ENCODE measurements at places on chromosomes 5 and 9.

DNA sequence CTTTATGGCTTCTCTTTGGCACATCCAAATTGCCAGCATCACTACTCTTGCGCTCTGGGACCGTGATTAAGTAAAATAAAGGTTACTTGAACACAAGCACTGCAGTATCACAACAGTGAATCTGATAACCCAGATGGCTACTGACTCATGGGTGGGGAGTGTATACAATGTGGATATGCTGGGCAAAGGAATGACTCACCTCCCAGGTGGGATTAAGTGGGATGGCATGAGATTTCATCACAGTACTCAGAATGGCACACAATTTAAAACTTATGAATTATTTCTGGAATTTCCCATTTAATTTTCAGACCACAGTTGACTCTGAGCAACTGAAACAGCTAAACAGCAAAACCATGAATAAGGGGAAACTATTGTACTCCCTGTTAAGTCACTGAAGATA lies 4.3 kb downstream of the GFM2 start:
- DNase-seq, result no peak

- no peak for DNase-seq
These were observed 361.1 kb upstream of the TLE4 start for GRCh38 chr9:79210541-79211243.

DNA sequence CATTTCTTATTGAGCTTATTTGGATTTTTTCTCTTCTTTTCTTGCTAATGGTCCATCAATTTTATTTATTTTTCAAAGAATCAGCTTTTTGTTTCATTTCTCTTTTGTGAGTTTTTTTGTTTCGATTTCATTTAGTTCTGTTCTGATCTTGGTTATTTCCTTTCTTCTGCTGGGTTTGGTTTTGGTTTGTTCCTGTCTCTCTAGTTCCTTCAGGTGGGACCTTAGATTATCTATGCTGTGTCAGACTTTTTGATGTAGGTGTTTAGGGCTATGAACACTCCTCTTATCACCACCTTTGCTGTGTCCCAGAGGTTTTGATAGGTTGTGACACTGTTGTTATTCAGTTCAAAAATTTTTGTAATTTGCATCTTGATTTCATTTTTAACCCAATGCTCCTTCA lies 119.8 kb downstream of the GABRG2 start:
- DNase-seq, result no peak

DNA sequence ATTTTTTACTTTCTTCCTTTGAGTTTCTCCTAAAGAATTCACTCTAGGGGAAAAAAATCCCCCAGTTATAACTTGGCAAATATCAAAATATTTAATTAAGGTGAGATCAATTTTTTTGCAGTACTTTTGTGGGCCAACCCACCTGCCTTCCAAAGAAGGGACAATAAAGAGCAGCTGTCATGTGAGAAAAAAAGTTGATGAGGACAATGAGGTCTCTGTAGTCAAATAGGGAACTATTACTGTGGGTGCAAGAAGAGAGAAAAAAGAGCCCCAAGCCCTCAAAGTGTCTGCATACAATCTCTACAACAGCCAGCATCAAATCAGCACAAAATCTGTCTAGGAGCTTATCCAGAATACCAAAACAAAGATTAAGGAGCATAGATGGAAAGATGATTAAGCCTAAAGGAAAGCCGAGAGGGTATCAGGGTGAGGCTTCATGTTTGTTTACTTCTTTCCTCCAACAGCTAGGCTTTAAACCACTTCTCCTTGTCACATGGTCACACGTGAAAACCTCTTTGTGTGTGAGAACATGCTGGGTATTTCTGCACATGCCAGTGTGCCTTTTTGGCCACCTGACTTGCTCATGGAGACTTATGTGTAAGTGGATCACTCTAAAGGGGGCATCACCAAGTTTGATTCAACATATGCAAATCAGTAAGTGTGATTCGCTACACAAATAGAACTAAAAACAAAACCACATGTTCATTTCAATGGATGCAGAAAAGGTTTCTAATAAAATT lies 19.2 kb upstream of the FYB1 start:
- no peak for DNase-seq

DNA sequence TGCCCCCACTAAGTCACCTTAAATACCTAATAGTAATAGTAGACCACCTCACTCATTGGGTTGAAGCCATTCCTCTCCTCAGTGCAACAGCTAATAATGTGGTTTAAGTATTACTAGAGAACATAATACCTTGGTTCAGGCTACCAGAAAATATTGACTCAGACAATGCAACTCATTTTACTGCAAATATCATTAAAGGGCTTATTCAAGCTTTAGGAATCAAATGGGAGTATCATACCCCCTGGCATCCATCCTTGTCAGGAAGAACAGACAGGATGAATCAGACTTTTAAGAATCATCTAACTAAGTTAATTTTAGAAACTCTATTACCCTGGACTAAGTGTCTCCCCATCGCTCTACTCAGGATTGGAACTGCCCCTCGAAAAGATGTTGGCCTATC lies 6.8 kb upstream of the RNF180 start:
- DNase-seq, result no peak

DNA sequence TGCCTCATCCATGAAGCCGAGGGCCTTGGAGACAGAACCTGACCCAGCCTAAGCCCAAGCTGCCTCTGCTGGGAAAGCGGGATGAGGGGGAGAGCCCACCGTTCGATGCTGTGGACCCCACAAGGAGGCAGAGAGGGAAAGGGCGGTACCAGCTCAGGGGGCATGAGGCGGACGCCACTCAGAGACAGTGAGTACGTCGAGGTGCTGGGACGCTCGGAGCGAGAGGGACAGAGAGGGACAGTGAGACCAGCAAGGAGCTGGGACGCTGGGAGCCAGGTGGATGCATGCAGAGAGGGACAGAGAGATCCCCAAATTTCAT lies 33.6 kb downstream of the EXD3 start:
- no peak for DNase-seq

DNA sequence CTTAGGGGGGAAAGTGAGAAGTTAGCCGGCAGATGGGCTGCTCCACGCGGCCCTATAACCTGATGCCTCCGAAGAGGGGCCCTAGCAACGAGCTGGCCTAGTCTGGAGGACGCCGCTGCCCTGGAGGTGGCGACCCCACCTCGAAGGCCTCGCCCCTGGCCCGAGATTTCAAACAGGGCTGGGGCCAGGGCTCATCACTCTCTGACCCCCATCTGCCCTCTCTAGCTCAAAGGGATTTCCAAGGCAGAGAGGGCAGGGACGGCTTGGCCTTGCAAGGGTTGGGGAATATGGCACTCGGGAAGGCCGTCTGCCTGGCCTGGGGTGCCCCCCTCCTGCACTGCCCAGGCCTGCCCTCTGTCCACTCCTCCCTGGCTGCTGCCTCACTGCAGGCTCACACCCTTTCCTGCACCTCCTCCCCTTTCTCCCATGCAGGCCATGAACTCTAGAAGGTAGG lies 25.5 kb upstream of the TIFAB start:
- DNase-seq, result no peak

- peak; percentile 64 for DNase-seq
These were observed 185.5 kb downstream of the RGS3 start for GRCh38 chr9:113649054-113649453.

DNA sequence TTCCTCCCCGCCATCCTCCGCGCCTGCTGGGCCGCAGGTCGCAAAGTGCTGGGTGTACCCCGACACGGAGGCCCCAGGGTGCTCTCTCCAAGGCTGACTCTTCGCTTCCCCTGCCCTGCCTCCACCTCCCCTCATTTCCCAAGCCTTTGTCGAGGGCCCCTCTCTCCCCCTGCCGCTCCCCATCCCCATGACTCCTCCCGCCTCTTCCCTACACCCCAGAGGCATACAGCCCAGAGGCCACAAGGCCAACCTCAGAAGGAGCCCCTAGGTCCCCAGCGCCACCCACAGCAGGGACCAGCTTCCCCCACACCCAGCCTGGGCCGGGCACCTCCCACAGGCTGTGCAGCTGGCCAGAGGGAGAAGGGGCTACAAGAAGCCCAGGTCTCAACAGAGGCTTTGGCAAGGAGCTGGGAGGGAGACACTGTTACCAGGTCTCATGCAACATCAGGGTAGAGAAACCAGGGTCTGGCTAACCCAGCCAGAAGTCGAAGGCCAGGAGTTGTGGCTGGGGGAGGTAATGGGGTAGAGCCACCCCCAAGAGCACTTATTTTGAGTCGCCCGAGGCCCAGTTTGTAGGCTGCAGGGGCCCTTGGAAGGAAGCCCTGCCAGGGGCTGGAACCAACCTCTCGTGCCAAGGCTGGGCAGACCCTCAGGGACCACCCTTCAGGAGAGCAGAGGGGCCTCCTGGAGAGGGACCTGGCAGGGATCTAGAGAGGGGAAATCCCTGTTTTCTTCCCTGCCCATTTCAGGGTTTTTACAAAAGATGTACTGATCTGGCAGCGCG lies 24.5 kb upstream of the SARDH start:
- DNase-seq, result no peak

DNA sequence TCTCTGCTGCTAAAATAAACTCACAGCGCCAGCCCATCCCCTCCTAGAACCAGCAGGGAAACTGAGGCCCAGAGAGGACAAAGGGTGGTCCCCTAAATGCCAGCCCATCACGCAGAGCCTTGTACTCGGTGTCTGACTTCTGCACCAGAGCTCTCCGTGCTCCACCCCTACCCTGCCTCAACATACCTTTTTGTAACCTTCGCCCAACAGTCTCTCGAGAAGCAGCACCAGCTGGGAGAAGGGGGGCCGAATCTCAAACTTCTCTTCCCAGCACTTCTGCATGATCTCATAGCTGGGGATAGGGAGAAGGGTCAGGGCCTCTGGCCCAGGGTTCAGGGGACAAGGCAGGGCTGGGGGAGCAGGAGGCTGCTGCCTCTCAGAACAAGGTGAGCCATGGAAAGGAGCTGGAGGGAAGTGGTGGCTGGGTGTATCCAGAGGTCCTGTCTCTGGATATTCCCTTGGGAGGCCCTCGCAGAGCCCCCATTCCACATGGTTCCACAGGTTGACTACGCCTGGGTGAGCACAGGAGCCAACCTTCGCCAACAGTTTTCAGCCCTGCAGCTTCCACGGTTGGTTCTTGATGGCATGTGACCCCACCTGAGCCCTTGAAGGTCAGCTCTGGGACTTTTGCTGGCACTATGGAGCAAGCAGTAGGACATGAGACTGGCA lies 32.3 kb upstream of the CSF1R start:
- no peak for DNase-seq

DNA sequence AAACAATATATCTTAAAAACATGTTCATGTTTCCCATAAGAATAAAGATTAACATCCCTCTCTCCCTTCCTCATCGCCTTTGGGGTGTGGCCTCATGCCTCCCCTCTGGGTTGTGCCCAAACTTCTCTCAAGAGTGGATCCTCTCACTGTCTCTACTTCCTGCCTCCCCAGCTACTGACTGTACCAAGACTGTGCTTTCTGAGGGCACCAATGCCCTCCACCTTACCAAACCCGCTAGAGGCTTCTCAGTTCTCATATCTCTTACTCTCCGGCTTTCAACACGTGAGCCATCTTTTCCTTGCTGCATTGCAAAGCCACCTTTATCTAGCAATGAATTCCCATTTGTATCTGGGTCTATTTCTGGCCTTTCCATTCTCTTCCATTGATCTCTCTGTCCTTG lies 34.4 kb upstream of the KCNIP1 start:
- DNase-seq, result no peak

GRCh38 chr9:128505414-128505765 lies 871 bp downstream of the GLE1 start:
- no peak for DNase-seq

DNA sequence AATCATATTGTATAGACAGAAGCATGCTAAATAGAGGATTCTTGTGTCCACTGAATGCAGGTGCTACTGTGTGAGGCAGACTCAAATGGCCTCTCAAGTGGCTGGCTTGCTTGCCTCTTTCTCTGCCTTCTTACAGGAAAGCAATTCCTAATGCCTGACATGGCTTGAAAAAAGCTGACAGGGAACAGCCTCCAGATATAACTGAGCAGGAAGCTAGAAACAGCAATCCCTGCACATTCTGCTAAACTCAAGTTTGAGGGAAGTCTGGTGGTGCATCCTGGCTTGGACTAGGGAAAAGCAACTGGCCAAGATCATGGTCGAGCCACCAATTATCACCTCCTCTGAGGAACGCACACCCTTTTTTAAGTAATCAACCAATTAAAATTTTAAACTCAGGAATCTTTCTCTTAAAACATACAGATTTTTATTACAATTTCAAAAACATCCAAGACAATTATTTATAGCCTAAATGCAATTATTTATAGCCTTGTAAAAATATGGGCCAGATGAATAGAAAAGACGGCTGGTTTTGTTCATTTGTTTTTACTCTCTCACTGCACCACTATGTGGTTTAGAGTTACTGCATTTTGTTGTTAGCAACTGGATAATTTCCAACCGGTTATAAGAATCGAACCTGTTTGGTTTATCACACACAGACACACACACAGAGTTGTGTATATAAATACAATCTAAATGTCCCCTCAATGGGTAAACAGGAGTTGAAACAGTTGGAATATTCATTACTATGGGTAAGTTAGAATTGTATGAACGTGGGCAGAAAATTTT lies 290.9 kb upstream of the ANKRD55 start:
- no peak for DNase-seq
